Smooth muscle cell of the brain vasculature (primary cell): ENCODE measurements at places on chromosomes 1 and 21.

DNA sequence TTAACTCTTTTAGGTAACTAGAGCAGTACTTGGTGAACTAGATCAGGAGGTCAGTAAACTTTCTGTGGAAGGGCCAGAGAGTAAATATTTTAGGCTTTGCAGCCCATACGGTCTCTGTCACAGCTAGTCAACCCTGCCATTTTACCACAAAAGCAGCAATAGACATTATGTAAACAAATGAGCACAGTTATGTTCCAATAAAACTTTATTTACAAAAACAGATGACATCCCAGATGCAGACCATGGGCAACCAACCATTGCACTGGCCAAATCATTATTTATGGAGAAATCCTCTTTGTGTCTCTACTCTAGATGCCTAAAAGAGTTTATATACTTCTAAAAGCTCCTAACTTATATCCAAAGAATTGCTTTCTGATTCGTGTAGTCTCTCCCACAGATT is 192.4 kb downstream of the HS2ST1 start:
- no peak for DNase-seq

- no peak for DNase-seq
Observed at GRCh38 chr1:115402753-115403184, 64.7 kb upstream of the NGF start.

GRCh38 chr1:77031106-77031662 is 163.9 kb downstream of the ST6GALNAC5 start:
- DNase-seq: no peak

DNA sequence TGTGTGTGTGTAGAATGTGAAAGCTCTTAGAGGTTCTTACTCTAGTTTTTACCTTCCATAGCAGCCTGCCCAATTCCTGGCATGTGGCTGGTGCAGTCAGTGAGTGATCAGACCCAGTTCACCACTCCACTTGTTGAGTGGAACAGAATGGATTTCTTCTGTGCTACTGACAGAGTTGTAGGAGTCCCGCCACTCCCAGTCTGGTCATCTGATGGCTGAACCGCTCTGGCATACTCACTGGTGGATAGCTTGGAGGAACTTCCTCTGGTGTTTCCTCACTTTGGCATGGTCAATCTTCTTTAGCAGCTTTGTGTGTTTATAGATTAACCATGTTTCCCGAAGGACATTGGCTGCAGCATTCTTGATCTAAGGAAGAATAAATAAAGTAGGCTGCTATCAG is 106.7 kb upstream of the ADAR start:
- DNase-seq: no peak

GRCh38 chr1:67855961-67856360 is 22.7 kb upstream of the GNG12 start:
- no peak for DNase-seq

DNA sequence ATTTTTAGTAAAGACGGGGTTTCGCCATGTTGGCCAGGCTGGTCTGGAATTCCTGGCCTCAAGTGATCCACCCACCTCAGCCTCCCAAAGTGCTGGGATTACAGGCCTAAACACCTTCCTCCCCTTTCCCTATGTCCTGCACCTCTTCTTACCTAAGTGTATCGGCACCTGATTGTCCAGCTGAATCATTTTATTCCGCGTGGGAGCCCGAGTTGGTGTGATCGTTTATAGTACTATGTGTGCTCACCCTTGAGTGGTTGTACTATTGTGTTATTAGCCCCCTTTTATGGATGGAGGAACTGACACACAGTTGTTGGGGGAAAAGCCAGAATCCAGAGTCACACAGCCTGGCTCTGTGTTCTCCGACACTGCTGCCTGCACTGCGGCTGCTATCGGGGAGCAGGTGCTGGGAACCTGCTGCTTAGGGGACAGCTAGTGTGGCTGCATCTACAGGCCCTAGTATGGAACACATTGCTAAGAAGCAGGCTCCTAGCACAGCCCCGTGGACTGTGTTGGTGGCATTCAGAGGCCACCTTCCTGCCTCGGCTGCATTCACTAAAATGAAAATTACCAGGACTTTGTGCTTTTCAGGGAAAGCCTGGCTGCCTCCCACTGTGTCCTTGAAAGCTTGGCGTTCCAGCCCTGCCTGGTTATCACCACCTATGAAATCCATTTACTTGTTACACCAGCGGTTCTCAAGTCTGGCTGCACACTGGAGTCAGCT is 21.6 kb downstream of the ENO1 start:
- DNase-seq: no peak

DNA sequence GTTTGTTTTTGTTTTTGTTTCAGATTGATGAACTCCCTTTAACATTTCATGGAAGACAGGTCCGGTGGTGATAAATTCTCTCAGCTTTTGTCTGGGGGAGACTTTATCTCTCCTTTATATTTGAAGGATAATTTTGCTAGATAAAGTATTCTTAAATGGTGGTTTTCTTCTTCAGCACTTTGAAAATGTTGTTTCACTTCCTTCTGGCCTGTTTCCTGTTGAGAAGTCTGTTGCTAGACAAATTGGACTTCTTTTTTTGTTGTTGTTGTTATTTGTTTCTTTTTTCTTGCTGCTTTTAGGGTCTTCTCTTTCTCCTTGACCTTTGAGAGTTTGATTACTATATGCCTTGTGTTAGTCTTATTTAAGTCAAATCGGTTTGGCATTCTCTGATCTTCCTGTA is 50.8 kb downstream of the CRP start:
- DNase-seq: no peak

- DNase-seq: no peak
Observed at GRCh38 chr1:210339500-210339899, 10.8 kb downstream of the HHAT start.

- no peak for DNase-seq
Observed at GRCh38 chr1:23995431-23995837, 15.3 kb upstream of the SRSF10 start.

GRCh38 chr1:35577071-35577998 is 4.2 kb downstream of the TFAP2E start:
- DNase-seq: no peak

- no peak for DNase-seq
Observed at GRCh38 chr1:26346274-26347033, 7.5 kb downstream of the CRYBG2 start.

GRCh38 chr1:226994586-226995364 is 54.7 kb downstream of the COQ8A start:
- DNase-seq: no peak

GRCh38 chr1:96863449-96863848 is 141.9 kb downstream of the PTBP2 start:
- no peak for DNase-seq
